ENCODE measurements at places on chromosomes 7 and 10.
A peak's percentile ranks its signal among the peaks of the same experiment; 100 is the strongest.

GRCh38 chr10:51090190-51090589 lies 15.9 kb downstream of the PRKG1 start:
- DNase-seq, result no peak

DNA sequence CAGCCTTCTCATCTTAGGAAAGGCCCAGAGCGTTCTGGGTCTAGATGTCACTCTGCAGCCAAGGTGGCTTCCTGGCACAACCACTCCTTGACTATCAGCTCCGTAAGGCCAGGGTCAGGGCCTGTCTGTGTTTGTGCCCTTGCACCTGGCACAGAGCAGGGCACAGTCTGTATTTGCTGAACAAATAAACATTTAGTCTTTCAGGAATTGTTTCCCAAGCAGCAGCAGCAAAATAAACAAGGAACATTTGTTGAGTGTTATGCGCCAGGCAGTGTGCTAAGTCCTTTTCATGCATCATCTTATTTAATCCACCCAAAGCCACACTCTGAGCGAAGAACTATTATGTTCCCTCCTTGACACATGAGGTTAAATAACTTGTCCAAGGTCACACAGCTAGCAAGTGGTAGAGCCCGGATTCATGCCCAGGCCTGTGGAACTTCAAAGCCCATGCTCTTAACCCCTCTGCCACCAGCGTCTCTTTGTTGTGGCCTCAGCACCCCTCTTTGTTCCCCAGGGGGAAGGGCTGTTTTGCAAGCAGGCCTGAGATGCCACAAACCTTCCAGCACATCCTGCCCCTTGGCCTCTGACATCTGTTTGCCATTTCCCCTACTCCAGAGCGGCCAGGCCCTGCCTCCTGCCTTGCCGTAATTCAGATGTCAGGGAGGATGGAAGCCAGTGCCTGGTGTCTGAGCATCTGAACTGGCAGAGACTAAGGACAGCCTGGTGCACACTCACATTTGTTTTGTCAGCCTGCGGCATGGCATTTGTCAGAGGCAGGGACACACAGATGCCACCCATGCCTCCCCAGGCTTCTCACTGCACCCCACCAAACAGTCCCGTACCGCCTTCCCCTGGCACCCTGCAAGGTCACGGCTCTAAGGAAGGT lies 325.8 kb upstream of the ZMIZ1 start:
- peak; percentile 28 for DNase-seq

GRCh38 chr10:116108095-116108494 lies 164.9 kb downstream of the GFRA1 start:
- DNase-seq, result no peak

- no peak for DNase-seq
These were observed 1.4 kb downstream of the FBXW4 start for GRCh38 chr10:101693651-101693977.

DNA sequence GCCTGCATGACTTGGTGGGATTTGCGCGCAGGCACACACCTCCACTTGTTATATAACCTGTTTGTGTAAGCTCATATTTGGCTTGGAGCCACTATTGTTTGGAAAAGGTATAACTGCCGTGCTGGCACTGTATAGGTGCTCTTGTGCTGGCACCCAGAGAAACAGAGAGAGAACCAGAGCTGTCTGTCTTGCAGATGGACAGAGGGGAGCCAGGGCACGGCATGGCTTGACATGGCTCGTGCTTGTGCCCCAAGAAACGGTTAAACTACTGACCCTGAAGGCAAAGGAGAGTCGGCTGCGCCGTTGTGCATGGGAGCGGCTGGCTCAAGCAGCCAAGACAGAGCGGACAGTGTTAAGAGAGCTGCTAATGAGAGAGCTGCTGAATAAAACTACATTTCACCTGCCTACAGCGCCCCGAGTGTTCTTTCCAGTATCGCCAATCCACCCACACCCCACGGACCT lies 23.2 kb downstream of the RAPGEF5 start:
- DNase-seq, result no peak

GRCh38 chr10:36736311-36736710 lies 389.1 kb upstream of the ANKRD30A start:
- no peak for DNase-seq

- peak; percentile 83 for DNase-seq
These were observed 60.9 kb downstream of the ARMC3 start for GRCh38 chr10:22988581-22989360.

GRCh38 chr10:93154531-93154930 lies 80.8 kb downstream of the CYP26A1 start:
- no peak for DNase-seq

All from NCI-H1694 treated with DMSO at 0.1 percent for 48 hours (cell line).